ENCODE measurements at places on chromosomes 16 and 17.

- DNase-seq: no peak
Observed at GRCh38 chr16:88713568-88714419, 7.5 kb downstream of the CTU2 start.

GRCh38 chr17:39461113-39461925, at the start of gene CDK12:
Gene CDK12 (plus strand): TSS chr17:39461486. CDS start chr17:39462072, 586 bp downstream.
- peak; percentile 95 for DNase-seq

DNA sequence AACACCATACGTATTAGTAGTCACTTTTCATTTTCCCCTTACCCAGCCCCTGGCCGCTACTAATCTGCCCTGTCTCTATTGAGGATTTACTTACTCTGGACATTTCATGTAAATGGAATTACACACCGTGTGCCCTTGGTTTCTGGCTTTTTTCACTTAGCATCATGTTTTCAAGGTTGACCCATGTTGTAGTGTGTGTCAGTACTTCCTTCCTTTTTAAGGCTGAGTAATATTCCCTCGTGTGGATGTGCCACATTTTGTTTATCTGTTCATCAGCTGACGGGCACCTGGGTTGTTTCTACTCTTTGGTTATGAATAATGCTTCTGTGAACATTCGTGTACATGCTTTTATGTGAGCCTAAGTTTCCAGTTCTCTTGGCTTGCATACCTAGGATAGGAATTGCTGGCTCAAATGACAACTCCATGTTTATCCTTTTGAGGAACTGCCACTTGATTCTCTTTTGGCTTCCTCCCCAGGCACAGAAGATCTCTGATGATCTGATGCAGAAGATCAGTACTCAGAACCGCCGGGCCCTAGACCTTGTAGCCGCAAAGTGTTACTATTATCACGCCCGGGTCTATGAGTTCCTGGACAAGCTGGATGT, 7.7 kb downstream of the PSMD3 start:
- no peak for DNase-seq

DNA sequence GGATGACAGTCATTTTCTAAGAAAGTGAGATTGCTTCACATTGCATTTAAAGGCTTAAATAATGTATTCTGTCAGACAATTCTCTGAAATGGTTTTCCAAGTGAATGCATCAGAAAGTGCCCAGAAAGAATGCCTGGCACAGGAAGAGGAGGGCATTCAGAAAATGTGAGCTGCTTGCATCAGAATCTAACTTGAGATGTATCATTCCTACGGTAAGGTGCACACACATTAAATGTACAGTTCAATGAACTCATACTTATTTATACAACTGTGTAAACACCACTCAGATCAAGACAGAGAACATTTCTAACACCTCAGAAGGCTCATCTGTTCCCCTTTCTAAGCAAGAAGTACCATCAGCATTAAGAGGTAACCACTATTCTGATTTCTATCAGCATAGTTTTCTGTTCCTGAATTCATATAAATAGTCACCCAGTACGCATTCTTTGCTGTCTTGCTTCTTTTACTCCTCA, 638.0 kb downstream of the MAF start:
- no peak for DNase-seq

- DNase-seq: peak; percentile 40
Observed at GRCh38 chr17:80861892-80862291, 129.7 kb upstream of the CHMP6 start.

- DNase-seq: no peak
Observed at GRCh38 chr17:44536090-44536953, 21.0 kb upstream of the FZD2 start.

DNA sequence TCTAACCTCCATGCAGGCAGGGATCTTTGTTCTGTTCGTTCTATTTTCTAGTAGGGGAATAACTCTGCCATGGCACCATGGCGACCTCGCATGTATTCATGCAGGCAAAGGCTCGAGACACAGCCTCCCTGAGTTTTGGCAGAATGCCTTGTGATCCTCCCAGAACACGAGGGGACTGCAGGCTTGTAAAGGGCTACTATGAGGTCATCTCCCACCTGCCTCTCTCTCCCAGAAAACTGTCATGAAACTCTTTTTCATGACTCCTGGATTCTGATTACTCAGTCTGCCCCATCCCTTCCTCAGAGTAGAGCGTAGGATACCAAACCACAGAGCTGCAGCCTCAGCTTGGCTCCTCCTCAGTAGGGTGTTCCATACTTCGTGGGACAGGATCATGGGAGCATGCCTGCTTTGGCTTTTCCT, 64.3 kb downstream of the IGF2BP1 start:
- no peak for DNase-seq

- no peak for DNase-seq
Observed at GRCh38 chr16:82808036-82808435, 181.3 kb downstream of the CDH13 start.

GRCh38 chr16:68539711-68540239, 684 bp downstream of the ZFP90 start:
- no peak for DNase-seq

DNA sequence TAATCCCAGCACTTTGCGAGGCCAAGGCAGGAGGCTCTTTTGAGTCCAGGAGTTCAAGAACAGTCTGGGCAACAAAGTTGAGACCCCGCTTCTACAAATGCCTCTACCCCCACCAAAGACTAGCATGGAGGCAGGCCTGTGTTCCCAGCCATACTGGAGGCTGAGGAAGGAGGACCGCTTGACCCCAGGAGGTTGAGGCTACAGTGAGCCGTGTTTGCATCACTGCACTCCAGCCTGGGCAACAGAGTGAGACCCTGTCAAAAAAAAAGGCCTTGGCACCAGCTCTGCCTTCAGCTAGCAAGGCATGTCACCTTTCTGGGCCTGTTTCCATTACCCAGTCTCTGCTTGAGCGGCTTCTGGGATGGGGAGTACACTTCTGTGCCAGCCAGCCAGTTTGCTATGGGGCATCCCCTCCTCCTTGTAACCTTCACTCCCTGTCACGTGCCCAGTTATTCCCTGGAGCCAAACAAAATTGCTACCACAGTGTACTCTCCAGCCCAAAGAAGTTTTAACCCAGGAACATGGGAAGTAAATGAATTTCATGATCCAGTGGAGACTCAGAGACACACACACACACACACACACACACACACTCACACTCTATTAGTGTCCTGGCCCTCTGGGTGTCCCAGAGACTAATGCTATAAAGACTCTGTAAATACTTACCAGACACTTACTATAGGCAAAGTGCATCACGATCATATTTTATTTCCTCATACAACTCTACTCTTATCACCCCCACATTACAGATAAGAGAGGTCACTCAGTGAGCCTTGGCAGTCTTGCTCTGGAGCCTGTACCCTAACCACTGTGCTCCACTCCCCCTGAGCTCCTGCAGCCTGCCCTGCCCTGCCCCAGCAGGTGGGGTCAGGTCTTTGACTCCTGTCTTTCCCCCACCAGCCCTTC, 2.5 kb downstream of the CISD3 start:
- no peak for DNase-seq

- no peak for DNase-seq
Observed at GRCh38 chr16:31452631-31453106, 6.6 kb upstream of the ARMC5 start.

DNA sequence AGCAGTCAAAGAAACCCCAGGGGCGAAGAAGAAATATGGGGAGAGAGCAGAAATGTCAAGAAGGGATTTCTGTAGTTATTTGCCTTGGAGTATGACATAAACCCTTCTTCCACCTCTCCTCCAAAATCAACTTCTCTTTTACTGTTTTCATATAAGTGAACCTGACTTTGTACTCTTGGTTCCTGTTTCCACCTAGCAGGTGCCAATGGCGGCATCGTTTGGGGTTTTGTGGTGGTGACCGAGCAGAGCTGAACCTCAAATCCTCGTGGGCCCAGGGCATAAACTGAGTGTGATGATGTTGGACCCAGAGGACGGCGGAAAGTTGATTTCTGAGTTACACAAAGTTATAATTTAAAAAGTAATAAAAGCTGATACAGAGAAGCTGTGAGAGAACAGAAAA, 39.6 kb upstream of the PSMD7 start:
- DNase-seq: no peak

DNA sequence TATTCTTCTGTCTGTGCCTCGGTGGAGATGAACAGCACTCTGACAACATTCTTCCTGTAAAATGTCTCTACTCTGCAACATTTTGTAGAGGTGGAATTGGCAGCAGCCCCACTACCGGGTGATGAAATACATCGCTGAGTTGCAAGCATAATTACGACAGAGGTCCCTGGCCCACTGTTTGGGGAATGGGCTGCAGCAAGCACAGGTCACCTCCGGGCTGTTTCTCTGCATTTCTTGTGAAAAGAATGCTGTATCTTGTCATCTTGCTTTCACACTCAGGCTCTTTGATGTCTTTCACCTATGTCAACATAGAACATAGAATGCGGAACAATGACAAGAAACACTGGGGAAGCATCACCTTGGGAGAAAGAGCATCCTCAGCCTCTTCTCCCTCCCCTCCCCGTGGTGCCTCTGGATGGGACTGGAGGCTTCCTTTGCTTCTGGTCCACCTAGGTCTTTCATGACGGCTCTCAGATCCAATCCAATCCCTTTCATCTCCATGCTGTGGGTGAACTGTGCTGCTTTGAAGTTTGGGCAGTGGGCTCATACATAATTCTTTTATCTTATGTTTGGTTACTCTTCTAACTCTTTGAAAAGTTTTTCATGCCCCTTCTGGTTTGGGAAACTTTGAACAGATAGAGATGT, 265.0 kb downstream of the PHKB start:
- no peak for DNase-seq

DNA sequence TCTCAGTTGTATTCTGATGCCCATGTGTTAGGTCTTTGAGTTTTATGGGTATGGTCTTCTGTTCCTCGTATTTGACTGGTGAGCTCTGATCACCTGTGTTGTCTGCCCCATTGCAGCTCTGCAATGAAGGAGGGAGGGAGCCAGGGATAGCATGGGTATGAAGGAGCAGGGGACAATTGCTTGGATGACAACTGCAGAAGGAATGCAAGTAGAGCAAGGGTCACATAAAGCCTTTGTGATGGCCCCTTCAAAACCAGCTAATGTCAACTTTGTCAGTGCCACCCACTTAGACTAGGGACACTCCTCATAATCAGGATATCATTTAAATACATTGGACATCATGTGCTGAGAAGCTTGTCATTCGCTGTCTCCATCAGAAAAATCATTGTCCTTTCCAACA, 152.7 kb upstream of the MAF start:
- DNase-seq: no peak

DNA sequence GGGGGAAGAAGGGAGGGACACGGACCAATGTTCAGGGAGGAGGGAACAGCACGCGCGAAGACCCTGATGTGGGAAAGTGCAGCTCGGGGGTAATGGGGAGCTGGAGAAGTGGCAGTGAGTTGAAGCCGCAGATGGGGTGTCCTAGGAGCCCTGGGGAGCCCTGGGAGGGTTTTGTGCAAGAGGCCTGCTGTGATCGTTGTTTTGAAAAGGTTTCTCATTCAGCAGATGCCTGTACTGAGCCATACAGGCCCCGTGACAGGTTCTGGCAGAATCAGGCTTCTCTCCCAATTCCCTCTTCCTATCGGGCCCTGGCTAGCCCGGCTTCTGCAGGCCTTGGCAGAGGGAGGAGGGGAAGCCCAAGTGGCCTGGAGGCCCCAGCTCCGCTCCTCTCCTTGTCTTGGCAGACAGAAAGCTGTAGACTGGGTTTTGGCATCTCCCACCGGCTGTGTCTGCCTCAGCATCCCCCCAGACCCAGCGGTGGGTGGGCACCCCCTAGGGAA, 38.4 kb upstream of the EMP2 start:
- no peak for DNase-seq

- DNase-seq: peak; percentile 71
Observed at GRCh38 chr17:21551081-21551881, 141.0 kb upstream of the KCNJ18 start.

GRCh38 chr16:50037662-50038220, 12.7 kb downstream of the CNEP1R1 start:
- DNase-seq: no peak

- no peak for DNase-seq
Observed at GRCh38 chr16:24102209-24102660, 153.9 kb upstream of the CACNG3 start.

DNA sequence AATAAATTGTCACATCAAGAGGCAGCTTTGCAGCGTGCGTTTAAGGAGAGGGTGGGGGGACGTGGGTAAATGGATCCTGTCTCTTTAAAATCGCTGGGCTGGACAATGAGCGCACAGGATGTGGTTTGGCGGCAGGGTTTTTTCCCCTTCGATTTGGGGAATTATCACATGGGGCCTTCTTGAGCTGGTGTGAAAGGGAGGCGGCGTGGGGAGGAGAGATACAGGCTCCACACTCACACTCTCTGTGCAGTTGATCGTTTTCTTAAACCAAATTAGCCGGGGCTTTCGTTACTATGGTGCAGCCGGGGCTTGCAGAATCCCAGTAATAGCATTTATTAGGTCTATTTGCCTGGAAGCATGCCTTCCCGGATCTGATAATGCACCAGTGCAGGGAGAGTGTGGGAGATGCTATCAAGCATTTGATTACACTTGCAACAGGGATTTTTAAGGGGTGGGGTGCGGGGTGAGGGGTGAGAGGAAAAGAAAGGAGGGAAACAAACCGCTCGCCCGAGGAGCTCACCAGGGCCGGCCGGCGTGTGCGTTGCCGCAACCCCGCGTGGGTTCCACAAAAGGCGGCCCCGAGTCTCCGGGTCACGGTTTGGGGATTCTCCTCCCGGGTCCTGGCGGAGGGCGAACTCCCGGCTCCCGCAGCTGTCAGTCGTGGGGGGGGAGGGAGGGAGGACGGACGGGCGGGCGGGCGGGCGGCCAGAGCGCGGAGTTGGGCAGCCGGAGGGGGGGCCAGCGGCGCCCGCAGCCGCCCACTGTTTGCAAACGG, 58.8 kb upstream of the GSE1 start:
- peak; percentile 73 for DNase-seq

DNA sequence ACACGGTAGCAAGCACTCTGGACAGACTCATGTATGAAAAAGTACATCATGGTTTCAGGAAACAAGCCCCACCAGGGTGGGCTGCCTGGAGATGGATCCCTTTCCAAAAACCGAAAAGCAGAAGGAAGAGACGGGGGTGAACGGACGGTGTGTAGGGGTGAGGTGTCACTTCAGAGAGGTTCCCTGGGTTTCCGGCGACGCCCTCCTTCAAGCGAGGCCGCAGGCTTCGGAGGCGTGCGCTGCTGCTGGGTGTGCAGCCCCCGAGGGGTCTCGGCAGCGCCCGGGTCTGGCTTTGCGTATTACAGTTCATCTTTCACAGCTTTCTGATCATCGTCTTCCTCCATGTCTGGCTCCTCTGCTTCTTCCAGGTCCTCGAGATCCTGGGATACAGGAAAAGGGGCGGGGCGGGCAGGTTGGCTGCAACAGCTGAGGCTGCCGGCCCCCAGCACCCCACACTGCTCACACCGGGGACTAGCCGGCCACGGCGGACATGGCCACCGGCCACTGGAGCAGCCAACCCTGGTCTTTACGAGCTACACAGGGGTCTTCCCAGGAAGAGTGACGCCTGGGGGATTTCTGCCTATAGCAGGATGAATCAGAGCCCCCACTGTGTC, 9.0 kb upstream of the PPP1R27 start:
- DNase-seq: no peak

GRCh38 chr17:59372138-59372751, 40.8 kb downstream of the YPEL2 start:
- DNase-seq: no peak

Measured in CD8-positive, alpha-beta memory T cell (primary cell).